Mononuclear cell (primary cell): ENCODE measurements at places on chromosomes 3 and 15. TPM values are rescaled to one million over a fixed set of nuclear protein-coding genes. Genes with fewer than 3 reads are reported as not detected.

ACTRT3 gene
- not detected for total RNA-seq

COL6A5 gene
- not detected for total RNA-seq

TFDP2 gene
- 39.1 TPM for total RNA-seq

CCDC80 gene
- total RNA-seq, result under 0.01 TPM

LIPH gene
- total RNA-seq, result 0.84 TPM

NTRK3 gene
- total RNA-seq, result under 0.01 TPM

AMIGO3 gene
- total RNA-seq, result 3.8 TPM

GOLGA8S gene
- total RNA-seq, result 0.10 TPM

CSPG4 gene
- under 0.01 TPM for total RNA-seq
